ENCODE measurements at places on chromosomes 4 and X.

DNA sequence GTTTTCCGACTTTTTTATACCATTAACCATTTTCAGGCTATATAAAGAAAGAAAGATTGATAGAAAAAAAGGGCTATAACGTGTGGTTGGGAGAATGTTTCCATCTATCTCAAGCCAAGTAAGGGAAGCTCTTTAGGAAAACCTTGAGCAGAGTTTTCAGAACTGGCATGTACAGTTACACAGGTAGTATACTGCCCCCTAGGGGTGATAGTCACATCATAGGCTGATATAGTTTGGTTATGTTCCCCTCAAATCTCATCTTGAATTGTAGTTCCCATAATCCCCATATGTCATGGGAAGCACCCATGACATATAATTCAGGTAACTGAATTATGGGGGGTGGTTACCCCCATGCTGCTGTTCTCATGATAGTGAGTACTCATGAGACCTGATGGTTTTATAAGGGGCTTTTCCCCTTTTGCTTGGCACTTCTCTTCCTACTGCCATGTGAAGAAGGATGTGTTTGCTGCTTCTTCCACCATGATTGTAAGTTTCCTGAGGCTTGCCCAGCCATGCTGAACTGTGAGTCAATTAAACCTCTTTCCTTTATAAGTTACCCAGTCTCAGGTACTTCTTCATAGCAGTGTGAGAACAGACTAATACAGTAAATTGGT lies 186.8 kb downstream of the TMA16 start:
- peak; percentile 68 for DNase-seq

- DNase-seq, result no peak
Measured at GRCh38 chr4:156294577-156294976, 340.9 kb upstream of the CTSO start.

GRCh38 chrX:17750436-17750835 lies 13.1 kb downstream of the SCML1 start:
- DNase-seq, result no peak

GRCh38 chr4:127249767-127250108 lies 383.0 kb upstream of the INTU start:
- DNase-seq, result no peak

DNA sequence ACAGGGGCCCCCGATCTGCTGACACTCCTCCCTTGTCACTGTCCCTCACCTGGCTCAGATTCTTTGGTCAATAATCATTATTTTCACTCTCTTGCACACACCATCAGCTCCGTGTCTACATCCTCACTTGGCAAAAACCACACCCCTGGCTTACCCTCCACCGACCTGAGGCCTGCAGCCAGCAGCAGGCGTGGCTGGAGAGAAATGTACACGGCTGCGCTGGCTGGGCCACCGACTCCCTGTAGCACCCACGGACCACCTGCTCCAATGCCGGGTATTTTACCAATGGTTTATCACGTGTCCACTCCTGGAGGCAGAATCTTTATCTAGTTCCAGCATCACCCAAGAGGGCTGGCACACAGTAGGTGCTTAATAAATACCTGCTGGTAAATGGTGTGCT lies 98.4 kb downstream of the WFS1 start:
- DNase-seq, result no peak

DNA sequence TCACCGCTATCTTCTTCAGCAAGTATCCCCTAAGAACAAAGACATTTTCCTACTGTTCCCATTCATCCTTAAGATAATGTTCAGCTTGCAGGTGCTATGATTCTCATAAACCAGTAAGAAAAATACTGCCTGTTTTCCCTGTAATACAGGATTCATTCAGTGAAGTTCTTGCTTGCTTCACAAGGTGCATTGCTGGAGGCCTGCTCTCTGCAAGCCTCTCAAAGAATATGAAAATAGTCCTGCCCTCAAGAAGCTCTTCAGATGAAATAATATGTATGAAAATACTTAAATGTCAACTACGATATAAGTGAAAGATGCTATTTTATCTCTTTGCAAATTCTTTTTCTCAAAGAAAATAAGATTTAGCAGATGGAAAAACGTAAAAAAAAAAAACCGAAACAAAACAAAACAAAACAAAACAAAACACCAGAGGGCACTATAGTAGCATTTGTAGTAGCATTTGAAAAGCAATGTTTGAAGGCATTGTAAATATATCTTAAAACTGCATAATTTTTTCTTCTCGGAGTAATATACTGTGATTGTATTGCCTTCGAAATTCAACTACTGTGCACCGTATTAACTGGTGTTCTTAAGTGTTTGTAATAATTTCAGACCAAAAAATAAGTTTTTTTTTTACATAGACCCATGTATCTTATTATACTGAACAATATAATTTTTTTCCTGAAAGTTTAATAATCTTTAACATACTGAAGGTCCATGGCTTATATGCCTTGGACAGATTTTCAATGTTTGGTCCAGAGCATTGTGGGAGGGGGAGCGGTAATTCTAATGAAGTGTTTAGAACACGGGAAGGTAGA lies 26.0 kb downstream of the ADH4 start:
- no peak for DNase-seq

DNA sequence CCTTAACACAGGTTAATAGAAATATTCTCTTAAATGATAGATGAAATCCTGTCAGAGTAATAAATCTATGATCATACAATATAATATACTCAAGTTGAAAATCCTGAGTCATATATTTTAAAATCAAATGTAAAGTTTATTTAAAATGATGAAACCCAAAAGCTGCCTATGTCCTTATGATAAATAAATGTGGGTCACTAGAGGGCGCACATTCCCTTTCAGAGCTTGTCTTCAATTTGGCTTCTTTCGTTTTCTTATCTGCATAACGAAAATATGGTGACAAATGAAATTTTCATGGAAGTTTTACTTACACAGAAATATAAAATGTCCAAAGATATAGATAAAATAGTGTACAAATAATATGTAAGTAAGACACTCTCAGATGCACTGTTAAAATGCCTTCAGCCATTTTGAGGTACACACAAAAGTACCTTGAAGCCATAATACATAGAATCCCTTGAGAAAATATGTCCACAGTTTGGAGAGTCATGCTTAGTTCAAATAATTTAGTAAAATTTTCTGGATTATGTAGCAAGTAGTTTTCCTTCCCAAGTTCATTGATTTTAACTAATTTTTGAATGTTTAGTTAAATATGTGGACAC lies 680.4 kb downstream of the DMD start:
- DNase-seq, result peak; percentile 8

GRCh38 chrX:9805956-9806355 lies 19.7 kb downstream of the SHROOM2 start:
- no peak for DNase-seq

GRCh38 chr4:76200771-76201231 lies 12.8 kb downstream of the SCARB2 start:
- no peak for DNase-seq

GRCh38 chr4:85676850-85677590 lies 202.1 kb downstream of the ARHGAP24 start:
- DNase-seq, result no peak

GRCh38 chrX:38561951-38562719 lies 793 bp downstream of the TSPAN7 start:
- DNase-seq, result peak; percentile 6

DNA sequence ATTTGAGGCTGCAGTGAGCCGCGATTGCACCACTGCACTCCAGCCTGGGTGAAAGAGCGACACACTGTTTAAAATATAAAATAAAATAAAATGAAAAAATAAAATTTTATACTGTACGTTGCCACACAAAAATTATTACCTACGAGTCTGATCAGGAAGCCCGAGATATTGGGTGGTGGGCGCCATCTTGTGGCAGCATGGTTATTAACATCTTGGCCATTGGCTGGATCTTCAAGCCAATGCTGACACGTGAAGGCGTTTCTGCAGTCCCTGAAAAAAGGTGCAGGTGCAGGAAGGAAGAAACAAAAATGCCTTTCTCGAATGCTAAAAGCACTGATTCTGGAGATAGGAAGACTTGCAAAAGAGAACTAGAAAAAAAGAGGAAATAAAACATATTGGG lies 4.9 kb upstream of the TLR8 start:
- DNase-seq, result peak; percentile 59

GRCh38 chrX:45849261-45849862 lies 648.7 kb upstream of the DIPK2B start:
- peak; percentile 4 for DNase-seq

DNA sequence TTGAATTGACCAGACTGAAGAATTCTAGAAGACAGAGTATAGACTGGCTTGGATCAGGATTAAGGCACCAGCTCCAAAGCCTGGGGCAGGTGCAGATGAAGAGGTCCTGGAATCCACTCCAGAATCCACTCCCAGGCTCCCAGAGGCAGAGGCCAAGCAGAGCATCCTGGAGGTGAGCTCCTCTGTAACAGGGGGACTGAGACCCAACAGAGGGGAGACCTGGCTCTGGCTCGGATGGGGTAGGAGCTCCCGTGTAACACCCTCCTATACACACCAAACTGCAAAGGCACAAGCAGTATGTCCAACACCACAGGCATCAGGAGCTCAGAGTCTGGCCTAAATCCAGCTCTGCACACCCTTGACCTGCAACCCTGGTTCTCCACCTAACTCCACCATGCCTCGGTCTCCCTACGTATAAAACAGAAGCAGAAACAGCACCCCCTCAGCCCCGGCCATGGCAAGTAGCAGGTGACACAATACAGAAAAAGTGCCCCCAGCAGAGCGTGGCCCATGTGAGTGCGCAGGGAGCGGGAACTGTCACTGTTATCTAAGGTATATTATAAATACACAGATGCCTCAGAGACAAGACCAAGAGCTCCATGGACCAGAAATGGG lies 14.9 kb downstream of the RNF212 start:
- no peak for DNase-seq

GRCh38 chr4:125315576-125316400 lies 1.0 kb downstream of the FAT4 start:
- no peak for DNase-seq

DNA sequence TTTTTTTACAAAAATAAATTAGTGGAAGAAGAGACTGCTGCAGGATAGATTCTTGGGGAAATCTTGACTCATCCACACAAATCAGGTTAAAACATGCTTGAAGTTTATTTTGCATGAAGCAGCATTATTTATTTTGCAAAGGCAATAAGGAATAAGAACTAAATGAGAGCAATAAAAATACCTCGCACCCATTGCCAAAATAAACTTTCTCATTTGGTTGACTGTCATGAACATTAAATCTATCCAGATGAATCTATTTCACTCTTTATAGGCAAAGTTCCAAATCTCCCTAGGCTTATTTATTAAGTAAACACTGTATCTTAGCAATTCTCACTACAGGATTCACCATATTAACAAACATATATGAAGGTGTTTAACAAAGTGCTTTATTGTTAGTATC lies 58.9 kb downstream of the HOPX start:
- DNase-seq, result no peak

DNA sequence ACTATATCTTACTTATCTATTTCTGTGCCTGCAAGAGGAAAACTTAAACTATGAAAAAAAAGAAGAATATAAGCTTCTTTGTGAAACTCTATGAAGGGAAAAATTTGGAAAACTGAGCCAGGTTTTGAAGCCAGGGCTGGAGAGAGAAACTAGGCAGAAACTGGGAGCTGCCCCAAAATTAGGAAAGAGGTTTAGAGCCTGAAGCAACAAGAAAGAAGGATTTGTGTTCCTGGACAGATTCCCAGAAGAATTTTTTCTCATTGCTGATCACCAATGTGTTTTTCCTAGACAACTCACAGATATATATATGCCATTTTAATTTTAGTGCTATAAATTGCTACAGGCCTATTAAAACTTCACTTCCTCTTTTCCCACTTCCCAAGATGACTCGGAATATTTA lies 245.0 kb upstream of the GEMIN8 start:
- DNase-seq, result no peak

DNA sequence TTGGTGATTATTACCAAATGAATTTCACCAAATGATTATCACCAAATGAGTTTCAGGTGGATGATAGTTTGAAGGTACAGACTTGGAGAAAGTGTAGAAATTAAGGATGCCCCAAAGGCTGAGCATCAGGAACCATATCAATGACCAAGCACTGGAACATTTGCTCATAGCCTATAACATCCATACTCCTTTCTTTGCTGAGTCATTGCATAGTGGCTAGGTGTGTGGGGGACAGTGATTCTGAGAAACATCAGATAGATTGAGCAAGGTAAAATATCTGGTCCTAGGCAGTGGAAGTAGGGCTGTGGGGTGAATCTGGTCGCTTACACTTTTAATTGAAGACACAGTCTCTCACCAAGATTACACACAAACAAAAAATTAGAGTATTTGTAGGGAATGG lies 1362.5 kb upstream of the PABPC4L start:
- DNase-seq, result no peak

GRCh38 chr4:143399113-143399949 lies 62.7 kb downstream of the GAB1 start:
- DNase-seq, result peak; percentile 38

GRCh38 chrX:118550792-118551191 lies 55.2 kb downstream of the DOCK11 start:
- DNase-seq, result no peak

GRCh38 chr4:110224812-110225211 lies 26.4 kb upstream of the ELOVL6 start:
- no peak for DNase-seq

DNA sequence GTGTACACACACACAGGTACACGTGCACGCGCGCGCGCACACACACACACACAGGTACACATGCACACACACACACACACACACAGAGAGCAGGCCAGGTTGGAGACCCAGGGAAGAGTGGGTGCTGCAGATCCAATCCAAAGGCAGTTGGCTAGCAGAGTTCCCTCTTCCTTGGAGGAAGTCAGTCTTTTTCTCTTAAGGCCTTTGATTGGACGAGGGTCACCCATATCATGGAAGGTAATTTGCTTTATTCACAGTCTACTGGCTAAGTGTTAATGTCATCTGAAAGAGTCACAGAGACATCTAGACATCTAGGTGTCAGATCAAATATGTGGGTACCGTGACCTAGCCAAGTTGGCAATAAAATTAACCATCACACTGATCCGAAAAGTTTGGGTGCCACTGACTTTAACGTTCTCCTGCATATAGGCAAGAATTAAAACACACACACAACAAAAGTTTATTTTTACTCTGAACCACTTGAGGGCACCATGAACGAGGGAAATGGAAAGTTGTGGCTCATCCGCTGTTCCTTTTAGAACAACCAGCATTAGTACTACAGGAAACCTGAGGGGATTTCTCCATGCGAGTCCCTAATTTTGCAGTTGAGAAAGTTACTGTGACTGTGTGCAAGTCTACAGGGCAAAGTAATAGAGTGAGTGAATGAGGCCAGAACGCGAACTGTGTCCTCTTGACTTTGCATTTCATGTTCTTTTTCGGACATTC lies 66.0 kb upstream of the STOX2 start:
- DNase-seq, result no peak

DNA sequence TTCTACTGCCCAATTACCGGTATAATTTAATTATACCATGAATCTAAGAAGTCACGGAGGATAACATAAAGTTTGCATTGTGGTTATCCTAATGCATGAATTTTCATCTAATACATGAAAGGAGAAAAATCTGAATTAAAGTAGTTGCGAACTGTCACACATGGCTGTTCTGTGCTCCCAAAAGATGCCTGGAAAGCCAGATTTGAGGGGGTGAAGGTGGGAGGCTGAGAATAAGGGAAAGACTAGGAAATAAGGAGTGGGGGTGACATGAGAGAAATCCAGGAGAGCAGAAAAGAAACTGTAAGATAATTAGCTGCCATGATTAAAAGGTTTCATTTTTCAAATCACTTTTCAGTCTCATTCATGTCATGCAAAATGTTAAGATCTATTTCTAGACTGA lies 1582.7 kb downstream of the STIM2 start:
- DNase-seq, result no peak

- DNase-seq, result no peak
Measured at GRCh38 chr4:56575820-56576429, 70.3 kb downstream of the ARL9 start.
